ENCODE measurements at places on chromosomes 3 and 15. TPM values are rescaled to one million over a fixed set of nuclear protein-coding genes. Genes with fewer than 3 reads are reported as not detected.
A peak's percentile ranks its signal among the peaks of the same experiment; 100 is the strongest.

The GHSR gene
- not detected for total RNA-seq

The PLCL2 gene
- total RNA-seq = 72.9 TPM

The BLM gene
- total RNA-seq = 26.6 TPM

- DNase-seq = peak; percentile 45
These were observed 13.1 kb upstream of the ALCAM start for GRCh38 chr3:105353485-105354161.

- no peak for DNase-seq
These were observed 115.7 kb upstream of the TJP1 start for GRCh38 chr15:29937956-29938355.
